ENCODE measurements at places on chromosomes 11 and 22. TPM values are rescaled to one million over a fixed set of nuclear protein-coding genes. Genes with fewer than 3 reads are reported as not detected.

DNA sequence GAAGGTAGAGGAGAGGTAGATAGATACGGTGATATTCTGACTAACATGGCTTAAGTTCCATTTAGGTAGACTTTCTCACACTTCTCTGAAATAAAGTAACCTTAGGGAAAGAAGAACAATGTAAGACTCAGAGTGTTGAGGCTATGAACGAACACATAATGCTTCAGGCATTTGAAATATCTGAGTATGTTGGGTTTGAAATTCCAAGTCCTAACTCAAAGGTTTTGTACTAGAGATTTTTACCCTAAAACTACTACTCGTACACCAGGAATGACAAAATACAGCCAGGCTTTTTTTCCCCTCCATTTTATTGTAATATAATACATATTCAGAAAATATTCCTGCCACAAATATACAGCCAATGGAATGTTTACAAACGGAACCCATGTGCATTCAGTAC, 592.6 kb downstream of the ETS1 start:
- DNase-seq = no peak

DNA sequence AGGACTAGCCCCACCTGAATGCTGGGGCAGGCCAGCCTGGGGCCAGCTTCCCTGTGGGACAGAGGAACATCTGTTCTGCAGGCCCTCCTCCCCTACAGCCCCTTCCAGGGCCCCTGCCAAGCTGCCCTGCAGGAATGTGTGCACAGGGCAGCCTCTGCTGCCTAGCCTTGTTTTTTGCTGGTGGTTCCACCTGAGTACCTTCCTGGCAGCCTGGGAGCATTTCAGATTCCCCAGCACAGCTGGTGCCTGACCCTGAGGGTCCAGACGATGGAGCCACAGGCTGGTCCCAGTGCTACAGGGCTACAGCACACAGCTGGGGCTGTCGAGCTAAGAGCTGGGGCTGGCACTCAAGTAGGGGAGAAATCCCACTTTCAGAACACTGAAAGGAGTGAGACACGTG, 22.3 kb upstream of the GPR83 start:
- no peak for DNase-seq

DNA sequence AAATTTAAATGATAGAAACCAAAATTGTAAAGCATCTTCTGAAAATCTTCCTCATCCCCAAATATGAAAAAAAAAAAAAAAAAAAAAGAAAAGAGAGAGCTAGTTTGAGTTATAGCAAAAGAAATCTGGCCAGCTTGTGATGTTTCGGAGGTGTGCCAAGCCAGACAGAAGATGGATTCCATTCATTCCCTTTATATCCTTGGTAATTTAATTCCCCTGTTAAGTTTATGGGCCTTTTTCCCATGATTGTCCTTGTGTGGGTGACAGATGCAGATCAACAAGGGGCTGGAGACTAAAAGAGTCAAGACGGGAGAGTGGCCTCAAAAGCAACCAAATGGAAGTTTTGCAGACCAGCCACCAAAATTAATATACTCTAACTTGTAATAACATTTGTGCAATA, 47.6 kb upstream of the PARVA start:
- no peak for DNase-seq

- no peak for DNase-seq
Measured at GRCh38 chr11:61138935-61139334, 22.3 kb downstream of the VPS37C start.

DNA sequence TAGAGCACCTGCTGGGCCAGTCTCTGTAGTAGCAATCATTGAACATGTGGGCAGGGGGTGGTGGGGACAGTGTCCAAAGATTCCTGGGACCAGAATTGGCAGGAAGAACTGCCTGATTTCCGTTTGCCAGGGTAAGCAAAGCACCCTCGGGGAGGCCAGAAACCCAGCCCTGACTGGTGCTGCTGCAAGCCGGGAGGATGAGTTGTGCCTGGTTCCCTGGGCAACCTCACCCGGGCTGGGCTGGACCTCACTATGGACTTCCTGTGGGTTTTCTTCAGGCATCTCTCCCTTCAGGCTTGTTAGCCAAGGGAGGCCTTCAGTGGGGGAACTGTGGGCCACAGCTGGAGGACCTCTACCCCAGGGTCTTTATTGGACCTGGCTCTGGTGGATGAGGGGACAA, 8.0 kb upstream of the POU2F3 start:
- DNase-seq = no peak

DNA sequence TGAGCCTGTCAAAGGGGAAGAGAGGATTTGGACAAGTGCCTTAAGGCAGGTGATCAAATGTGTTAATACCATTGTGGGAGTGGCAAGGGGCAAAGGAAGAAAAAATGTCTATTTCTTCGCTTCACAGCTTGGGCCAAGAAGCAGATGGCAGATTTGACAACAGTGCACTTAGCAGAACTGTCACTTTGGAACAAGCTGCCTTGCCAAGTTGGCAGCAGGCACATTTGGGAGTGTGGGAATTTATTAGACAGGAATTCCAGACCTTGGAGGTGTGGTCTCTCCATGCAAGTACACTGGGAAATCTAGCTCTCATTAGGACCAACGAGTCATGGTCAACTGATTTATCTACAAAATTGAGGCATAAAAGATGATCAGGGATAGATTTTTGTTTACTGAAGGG, 265.1 kb downstream of the NELL1 start:
- no peak for DNase-seq

GRCh38 chr11:33698921-33699320, 1.7 kb downstream of the C11orf91 start:
- no peak for DNase-seq

- DNase-seq = no peak
Measured at GRCh38 chr11:99424313-99425084, 403.8 kb downstream of the CNTN5 start.

GRCh38 chr22:20569059-20570058, 61.9 kb downstream of the MED15 start:
- DNase-seq = no peak

- DNase-seq = no peak
Measured at GRCh38 chr11:45983471-45983845, 61.0 kb downstream of the LARGE2 start.

DNA sequence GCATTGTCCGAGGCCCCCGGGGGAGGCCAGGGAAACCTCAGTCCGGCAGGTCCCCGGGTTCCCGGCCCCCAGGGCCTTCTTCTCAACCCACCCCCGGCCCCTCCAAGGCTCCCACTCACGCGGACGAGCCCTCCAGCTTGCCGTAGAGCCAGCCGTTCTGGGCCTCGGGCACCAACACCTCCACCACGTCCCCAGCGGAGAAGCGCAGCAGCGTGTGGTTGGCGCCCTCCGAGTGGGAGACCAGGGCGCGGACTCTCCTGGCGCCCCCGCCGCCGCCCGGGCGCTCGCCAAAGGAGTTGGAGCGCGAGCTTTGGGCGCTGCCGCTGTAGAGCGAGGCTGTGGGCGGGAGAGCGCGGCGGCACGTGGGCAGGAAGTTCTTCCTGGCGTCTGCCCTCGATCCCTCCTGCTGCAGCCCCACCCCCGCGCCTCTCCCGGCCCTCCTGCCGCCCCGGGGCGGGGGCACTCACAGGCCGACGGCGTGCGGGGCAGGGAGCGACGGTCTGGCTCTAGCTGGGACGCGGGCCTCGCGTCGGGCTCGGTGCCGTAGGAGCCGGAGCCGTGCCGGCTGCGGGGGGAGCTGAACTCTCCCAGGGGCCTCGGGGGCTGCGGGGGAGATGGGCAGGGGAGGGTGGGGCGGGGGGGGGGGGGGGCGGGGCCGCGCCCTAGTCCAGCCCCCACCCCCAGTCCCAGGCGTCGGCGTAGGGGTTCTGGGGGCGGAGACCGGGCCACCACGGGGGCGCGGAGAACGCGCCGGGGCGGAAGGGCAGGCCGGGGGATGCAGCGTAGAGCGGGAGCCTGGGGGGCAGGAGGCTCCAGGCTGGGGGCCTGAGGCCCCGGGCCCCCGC, 4.9 kb upstream of the SLC16A8 start:
- DNase-seq = no peak

GRCh38 chr22:41140365-41140957, 48.1 kb downstream of the EP300 start:
- DNase-seq = no peak

- DNase-seq = no peak
Measured at GRCh38 chr11:120385110-120385509, 48.9 kb downstream of the ARHGEF12 start.

GRCh38 chr22:23414727-23415489, 165.2 kb downstream of the IGLL1 start:
- DNase-seq = no peak

GRCh38 chr11:133723056-133723455, 122.3 kb downstream of the SPATA19 start:
- DNase-seq = peak; percentile 12

DNA sequence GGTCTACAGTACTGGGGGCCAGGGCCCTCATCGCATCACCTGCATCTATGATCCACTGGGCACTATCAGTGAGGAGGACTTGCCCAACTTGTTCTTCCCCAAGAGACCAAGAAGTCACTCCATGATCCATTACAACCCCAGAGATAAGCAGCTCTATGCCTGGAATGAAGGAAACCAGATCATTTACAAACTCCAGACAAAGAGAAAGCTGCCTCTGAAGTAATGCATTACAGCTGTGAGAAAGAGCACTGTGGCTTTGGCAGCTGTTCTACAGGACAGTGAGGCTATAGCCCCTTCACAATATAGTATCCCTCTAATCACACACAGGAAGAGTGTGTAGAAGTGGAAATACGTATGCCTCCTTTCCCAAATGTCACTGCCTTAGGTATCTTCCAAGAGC, 3.8 kb upstream of the PPFIBP2 start:
- DNase-seq = no peak

- DNase-seq = no peak
Measured at GRCh38 chr11:129613071-129613470, 202.6 kb upstream of the TMEM45B start.

DNA sequence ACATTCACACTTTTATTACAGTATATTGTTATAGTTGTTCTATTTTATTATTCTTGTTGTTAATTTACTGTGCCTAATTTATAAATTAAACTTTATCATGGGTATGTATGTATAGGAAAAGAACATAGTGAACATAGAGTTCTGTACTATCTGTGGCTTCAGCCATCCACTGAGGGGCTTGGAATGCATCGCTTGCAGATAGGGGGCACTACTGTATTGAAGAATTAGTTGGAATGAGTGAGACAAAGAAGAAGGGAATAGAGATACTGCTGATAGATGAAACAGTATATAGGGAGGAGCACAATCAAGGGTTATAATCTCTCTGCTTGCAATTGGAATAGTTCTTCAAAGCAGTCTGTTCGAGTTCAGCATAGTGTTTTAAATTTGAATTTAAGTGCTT, 432.2 kb downstream of the RAB38 start:
- no peak for DNase-seq

DNA sequence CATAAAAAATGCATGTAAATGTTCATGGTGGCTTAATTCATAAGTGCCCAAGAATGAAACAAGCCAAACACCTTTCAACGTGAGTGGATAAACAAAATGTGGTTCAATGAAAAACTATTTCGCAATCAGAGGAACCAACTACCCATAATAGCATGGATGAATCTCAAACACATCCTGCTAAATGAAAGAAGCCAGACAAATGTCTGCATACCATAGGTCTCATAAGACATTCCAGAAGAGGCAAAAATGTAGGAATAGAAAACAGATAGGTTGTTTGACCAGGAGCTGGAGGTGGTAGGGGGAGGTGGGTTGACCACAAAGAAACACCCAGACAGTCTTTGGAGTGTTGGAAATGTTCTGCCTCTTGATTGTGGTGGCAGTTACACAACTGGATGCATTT, 13.2 kb upstream of the OSBPL5 start:
- DNase-seq = no peak

- no peak for DNase-seq
Measured at GRCh38 chr11:76543006-76543703, 98.3 kb downstream of the EMSY start.

DNA sequence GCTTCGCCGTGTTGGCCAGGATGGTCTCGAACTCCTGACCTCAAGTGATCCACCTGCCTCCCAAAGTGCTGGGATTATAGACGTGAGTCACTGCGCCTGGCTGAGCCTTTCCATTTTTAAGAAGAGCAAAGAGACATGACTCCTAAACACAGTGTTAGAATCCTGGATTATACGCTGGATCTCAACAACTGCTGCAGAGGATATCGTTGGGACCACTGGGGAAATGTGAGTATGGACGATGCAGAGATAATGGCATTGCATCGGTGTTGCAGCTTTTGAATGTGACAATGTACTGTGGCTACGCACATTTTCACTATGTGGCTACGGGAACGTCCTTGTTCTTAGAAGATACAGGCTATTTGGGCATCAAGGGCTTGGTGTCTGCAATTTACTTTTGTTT, 6.2 kb downstream of the MRGPRF start:
- no peak for DNase-seq

DNA sequence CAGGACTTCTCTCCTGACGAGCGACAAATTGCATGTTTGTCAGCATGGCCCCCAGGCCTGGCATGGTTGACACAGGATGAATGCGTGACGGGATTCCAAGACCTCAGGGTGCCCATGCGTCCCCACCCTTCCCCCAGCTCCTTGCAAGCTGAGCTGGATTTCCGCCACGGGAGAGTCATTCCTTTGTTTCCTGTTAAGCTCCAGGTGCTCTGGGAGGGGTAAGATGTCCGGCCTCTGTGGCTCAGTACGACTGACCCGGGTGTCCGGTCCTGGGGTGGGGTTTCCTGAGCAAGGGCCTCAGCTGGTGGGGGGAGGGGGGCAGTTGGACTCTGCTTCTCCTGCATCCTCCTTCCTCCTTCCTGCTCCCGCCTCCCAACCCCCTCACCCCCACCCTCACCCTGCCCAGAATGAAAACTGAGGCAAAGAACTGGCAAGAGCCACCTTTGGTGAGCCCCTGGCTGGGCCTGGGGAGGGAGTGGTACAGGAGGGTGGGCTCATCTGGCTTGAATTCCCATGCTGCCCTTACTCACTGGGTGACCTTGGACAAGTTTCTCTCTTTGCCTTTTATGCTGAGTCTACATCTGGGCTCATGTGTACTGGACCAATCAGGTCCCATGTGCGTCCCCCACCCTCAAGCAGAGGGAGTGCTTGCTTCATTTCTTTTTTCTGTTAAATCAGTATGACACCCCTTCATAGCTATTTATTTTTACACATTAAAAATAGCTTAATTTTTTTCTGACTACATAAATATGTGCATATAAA, 2.5 kb downstream of the CDC42EP2 start:
- DNase-seq = peak; percentile 85

Gene ZC3H12C
- 8.7 TPM for polyA plus RNA-seq

Gene FEN1
- 14.3 TPM for polyA plus RNA-seq

Gene PRR33
- 7.2 TPM for polyA plus RNA-seq

Gene SDHAF2
- 29.9 TPM for polyA plus RNA-seq

Gene CARNS1
- 87.1 TPM for polyA plus RNA-seq

Gene OR4D5
- polyA plus RNA-seq = not detected

Gene NCF4
- polyA plus RNA-seq = 4.5 TPM

Gene LMNTD2
- polyA plus RNA-seq = 0.80 TPM

Gene TLCD5
- polyA plus RNA-seq = 8.2 TPM

Gene TRPM5
- polyA plus RNA-seq = 0.08 TPM

Gene OR8G1
- polyA plus RNA-seq = not detected

Data from hindlimb muscle (tissue), 1 donor.